ENCODE measurements at places on chromosomes 16 and 17. TPM values are rescaled to one million over a fixed set of nuclear protein-coding genes. Genes with fewer than 3 reads are reported as not detected.

GRCh38 chr16:11050944-11051343 lies 106.6 kb downstream of the CLEC16A start:
- no peak for DNase-seq

DNA sequence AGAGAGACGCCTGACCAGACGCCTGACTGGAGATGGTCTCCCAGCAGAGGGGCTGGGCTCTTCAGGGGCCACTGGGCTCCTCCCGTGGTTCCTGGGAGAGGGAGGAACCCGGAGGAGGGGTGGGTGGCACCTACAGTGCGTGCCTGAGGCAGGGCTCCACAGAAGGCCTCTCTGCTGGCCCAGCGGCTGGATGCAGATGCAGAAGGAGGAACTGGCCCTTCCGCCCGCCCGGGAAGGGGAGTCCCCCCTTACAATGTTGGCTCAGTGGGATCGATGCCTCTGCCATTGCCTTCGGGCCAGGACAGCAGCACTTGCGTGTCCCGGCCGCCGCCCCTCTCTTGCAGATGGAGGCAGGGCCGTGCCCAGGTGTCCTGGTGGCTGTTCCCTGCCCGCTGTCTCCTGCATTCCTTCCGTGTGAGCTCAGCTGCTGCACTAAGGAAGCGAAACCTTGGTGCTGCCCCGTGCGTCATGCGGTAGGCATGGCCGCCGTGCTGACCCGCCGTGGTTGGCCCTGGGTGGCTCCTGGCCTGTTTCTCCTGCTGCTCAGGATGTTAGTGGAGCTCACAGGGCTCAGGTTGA lies 15.1 kb downstream of the BAIAP2 start:
- DNase-seq: no peak

GRCh38 chr17:78912082-78912481 lies 9.1 kb upstream of the CEP295NL start:
- no peak for DNase-seq

GRCh38 chr16:77214411-77215138 lies 15.4 kb downstream of the SYCE1L start:
- DNase-seq: no peak

DNA sequence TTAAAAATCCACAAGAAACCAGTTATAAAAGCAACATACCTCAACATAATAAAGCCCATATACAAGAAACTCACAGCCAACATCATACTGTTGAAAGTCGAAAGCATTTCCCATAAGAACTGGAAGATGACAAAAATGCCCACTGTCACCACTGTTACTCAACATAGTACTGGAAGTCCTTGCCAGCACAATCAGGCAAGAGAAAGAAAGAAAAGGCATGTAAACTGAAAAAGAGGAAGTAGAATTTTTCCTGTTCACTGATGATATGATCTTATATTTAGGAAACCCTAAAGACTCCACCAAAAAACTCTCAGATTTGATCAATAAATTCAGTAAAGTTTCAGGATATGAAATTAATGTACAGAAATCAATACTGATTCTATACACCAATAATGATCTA lies 45.1 kb downstream of the AHSP start:
- no peak for DNase-seq

GRCh38 chr16:17281052-17281451 lies 189.7 kb downstream of the XYLT1 start:
- no peak for DNase-seq

- no peak for DNase-seq
Measured at GRCh38 chr17:31926100-31926729, 10.6 kb upstream of the SUZ12 start.

DNA sequence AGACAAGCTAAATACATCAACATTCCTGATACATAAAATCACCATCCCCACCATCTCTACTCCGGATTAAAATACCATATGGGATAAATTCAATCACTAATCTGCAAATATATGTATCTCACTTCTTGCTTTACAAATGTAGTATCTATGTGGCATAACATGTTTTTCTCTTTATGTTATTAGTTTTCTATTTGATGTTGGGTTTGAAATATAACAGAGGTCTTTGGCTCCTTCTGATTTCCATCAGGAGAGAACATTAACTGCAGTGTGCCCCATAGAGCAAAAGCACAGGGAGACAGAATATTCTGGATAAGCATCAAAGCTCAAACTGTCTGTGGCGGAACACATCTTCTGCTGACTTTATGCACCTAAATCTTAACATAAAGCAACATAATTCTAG lies 547.2 kb upstream of the CDH8 start:
- DNase-seq: no peak

DNA sequence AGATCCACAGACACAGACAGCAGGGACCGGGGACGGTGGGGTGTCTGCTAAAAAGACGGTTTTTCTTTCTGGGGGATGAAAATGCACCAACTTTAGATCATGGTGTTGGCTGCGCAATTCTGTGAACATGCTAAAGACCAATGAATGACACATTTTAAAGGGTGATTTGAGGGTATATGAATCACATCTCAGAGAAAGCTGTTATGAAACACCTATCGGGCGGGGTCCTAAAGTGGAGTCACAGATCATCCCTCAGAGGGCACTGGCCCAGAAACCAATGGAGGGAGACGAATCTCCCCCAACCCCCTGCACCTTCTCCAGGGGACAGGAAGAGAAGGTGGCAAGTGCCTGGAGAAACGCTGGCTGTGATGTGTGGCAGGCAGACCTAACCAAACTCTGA lies 26.0 kb downstream of the KLHDC4 start:
- no peak for DNase-seq

GRCh38 chr16:81201267-81201666 lies 37.2 kb upstream of the BCO1 start:
- no peak for DNase-seq

DNA sequence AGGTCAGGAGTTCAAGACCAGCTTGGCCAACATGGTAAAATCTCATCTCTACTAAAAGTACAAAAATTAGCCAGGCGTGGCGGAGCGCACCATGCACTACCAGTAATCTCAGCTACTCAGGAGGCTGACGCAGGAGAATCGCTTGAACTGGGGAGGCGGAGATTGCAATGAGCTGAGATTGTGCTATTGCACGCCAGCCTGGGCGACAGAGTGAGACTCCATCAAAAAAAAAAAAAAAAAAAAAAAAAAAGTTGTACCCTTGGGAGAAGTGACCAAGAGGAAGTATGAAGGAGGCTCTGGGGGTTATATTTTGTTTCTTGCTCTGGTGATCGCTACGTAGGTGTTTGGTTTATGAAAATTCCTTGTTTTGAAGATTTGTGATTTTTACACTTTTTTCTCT lies 66.3 kb downstream of the LITAF start:
- DNase-seq: no peak

DNA sequence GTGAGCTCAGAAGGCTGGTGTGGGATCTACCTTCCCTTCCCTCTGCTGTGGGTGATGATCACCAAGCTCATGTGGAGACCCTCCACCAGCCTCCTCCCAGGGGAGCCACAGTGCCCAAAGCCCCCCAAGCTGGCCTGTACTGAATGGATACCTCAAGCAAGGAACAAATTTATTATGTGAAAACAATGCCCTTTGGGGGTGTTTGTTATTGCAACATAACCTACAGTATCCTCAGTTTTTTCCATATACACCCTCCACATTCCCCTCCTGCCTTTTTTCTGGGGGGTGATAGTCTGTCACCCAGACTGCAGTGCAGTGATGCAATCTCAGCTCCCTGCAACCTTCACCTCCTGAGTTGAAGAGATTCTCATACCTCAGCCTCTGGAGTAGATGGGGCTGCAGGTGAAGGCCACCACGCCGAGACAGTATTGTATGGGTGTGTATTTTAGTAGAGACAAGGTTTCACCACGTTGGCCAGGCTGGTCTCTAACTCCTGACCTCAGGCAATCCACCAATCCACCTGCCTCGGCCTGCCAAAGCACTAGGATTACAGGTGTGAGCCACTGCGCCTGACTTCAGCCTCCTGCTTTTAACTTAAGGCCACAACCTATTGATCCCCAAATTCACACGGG lies 215.9 kb downstream of the CPPED1 start:
- DNase-seq: no peak

GRCh38 chr16:10511829-10512228 lies 68.6 kb downstream of the EMP2 start:
- no peak for DNase-seq

DNA sequence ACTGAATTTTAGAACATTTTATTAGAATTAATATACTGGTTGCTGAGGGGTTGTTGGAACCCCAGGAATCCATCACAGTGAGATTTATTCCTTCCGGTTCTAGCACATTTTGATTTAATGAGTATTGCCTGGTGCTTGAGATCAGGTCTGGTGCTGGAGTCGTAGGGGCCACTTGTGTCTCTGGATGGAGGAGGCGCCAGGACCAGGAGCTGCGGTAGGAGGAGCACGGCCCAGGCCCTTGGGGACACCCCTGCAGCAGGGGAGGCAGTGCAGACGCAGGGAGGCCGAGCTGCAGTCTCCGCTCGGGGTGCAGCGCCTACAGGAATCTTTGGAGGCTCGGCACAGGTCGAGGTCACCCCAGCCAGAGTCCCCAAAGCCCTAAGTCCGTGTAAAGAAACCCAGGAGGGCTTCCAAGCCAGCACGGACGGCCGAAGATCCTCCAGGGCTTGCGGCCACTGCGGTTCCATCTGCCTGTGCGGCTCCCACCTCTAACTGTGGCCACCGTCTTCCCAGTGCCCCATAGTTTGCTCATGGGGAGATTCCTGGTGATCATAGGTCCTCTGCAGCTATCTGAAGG lies 66.2 kb upstream of the CREBBP start:
- no peak for DNase-seq

GRCh38 chr17:54063639-54064038 lies 240.9 kb downstream of the KIF2B start:
- DNase-seq: no peak

- no peak for DNase-seq
Measured at GRCh38 chr17:44907729-44908470, 7.4 kb downstream of the GFAP start.

- no peak for DNase-seq
Measured at GRCh38 chr16:53142823-53143568, 88.2 kb downstream of the CHD9 start.

- DNase-seq: peak; percentile 58
Measured at GRCh38 chr17:41962768-41963434, 3.7 kb upstream of the CNP start.

GRCh38 chr17:64326420-64327054 lies 63.5 kb upstream of the TEX2 start:
- no peak for DNase-seq

GRCh38 chr17:72266112-72266775 lies 145.4 kb downstream of the SOX9 start:
- no peak for DNase-seq

- no peak for DNase-seq
Measured at GRCh38 chr17:28038802-28039201, 3.7 kb upstream of the NLK start.

GRCh38 chr16:60682219-60682618 lies 1354.0 kb downstream of the CDH8 start:
- no peak for DNase-seq

- no peak for DNase-seq
Measured at GRCh38 chr16:74046524-74046923, 250.1 kb upstream of the PSMD7 start.

- DNase-seq: no peak
Measured at GRCh38 chr17:7703584-7704479, 1.2 kb upstream of the EFNB3 start.

GRCh38 chr16:85202631-85203461 lies 90.6 kb upstream of the CIBAR2 start:
- no peak for DNase-seq

DNA sequence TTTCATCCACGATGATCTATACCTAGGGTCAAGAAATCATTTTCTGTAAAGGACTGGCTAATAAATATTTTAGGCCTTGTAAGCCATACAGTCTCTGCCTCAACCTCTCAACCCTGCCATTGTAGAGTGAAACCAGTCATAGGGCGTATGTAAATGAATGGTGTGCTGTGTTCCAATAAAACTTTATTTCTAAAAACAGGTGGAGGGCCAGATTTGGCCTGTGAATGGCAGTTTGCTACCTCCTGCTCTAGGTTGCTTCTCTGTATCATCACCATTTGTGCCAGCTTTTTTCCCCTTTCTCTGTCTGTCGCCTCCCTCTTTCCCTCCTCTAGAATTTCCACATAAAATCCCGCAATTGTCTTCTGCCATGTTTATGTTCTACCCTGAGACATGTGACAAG lies 181.7 kb downstream of the XYLT1 start:
- no peak for DNase-seq

DNA sequence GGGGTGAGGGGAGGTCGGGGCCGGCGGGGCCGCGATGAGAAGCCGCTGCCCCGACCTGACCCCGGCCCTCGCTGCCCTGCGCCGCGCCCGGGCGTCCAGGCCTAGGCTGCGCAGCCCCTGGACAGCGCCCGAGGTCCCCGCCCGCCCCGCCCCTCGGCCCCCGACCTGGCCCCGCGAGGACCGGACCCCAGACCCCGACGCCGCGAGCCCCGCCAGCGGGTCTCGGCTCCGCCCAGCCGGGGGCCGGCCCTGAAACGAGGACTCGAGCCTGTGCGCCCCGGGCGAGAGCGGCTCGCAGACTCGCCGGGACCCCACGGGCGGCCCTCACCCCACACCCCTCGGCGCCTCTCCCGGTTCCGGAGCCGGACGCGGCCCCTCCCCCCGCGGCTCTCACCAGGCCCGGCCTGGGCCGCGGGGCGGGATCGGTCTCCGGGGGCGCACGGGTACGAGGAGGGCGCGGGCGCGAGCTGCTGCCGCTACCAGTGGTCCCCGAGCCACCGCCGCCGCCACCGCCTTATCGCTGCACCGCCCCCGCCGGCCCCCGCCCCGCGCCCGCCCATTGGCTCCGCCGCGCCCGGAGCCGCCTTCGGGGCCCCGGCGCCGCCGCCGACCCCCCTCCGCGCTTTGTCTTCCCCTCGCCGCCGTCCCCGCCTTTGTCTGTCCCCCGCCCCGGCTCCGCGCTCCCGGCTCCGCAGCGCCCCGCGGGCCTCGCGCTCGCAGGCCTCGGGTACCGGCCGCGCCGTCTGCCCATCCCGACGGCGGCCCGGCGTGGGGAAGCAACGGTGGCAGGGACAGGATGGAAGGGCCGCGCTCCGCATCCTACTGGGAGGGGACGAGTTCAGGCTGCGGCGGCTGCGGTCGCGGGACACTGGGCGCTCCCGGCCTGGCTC lies at the start of gene LIMD2:
Gene LIMD2, minus strand, starts transcription at position 488 of the 890 bp plus-strand sequence. CDS start 827 bp downstream, outside the sequence.
- peak; percentile 84 for DNase-seq

GRCh38 chr17:69819316-69820087 lies 255.5 kb upstream of the KCNJ16 start:
- no peak for DNase-seq

DNA sequence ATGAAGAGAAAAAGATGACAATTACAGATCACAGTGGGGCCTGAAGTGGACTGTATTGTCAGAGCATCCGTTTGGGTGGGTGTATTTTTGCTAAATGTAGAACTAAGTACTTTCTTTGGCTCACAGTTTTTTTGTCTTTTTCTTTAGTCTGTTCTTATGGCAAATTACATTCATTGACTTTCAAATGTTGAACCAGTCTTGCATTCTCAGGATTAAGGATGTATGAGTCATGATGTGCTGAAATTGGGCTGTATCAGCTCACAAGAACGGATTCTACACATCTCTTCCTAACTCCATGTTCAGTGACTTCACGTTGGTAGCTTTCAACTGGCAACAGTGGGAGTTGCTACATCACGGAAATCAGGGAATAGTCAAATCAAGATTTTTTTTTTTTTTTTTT lies 66.5 kb downstream of the TEX2 start:
- no peak for DNase-seq

Gene CCL7
- not detected for polyA plus RNA-seq

Gene HSD11B2
- polyA plus RNA-seq: not detected

Gene GABARAP
- polyA plus RNA-seq: 764 TPM

Gene TNRC6A
- polyA plus RNA-seq: 10.1 TPM

Gene HOXB13
- not detected for polyA plus RNA-seq

Gene DNAI2
- polyA plus RNA-seq: not detected

Gene KRTAP4-9
- polyA plus RNA-seq: not detected

Gene HBZ
- polyA plus RNA-seq: not detected

Gene SENP3
- 19.4 TPM for polyA plus RNA-seq

Gene SOX8
- not detected for polyA plus RNA-seq

Gene ITGAL
- 218 TPM for polyA plus RNA-seq

Gene KRT27
- polyA plus RNA-seq: not detected

Data from immature natural killer cell (primary cell).